Endodermal cell (in vitro differentiated cells): ENCODE measurements at places on chromosomes 6 and 20.

- no peak for DNase-seq
Observed at GRCh38 chr6:149046822-149047246, 270.7 kb upstream of the TAB2 start.

DNA sequence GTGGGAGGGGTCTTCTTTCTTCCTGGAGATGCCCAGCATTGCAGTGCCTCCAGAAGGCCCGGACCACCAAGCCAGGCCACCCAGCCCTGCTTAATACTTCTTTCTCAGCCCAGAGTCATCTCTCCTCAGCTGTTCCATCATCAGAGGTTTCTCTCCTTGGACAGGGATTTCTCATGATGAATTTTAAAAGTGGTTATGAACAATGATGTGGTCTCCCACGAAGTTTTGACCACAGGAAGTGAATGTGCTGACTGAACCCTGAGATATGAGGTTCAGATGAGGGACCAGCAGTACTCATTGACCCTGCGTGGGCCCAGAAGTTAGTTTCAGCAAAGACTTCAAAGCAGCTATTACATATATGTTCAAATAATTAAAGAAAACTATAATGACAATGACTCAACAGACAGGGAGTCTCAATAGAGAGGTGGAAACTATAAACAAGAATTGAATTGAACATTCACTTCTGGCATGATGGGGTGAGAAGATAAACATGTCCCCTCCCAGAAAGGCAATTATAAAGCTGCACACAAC lies 114.5 kb upstream of the SLC22A16 start:
- no peak for DNase-seq

DNA sequence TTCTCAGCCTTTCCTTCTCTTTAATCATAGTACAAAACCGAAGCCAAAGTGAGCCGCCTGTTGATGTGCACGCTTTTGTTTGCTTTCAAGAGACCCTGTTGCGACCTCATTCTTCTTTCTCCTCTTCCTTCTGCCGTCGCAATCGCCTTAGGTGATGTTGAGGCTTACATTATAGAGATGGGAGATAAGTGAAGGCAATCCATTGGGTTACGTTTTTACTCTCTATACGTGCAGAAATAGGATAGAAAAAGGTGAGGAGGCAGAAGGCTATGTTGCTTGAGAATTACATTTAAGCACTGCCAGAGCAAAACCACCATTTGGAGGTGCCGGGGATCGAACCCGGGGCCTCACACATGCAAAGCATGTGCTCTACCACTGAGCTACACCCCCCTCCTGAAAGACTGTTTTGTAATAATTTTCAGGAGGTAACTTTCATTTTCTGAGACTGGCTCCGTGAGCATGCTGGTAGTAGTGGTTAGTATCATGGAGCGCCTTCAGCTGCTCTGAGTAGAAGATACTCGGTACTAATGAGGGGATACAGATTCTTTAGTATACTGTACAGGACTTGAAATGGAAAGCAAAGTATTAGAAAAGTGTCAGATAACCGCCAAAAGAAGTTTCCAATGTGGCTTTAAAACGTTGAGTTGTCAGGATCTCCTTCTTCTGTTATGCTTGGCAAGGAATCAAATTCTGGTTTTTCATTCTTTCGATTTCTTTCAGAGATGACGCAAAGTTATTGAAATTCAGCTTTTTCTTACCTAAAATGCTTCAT lies 165.6 kb downstream of the TRIM27 start:
- DNase-seq = peak; percentile 92

GRCh38 chr6:140276133-140276532 lies 901.7 kb upstream of the CITED2 start:
- no peak for DNase-seq

DNA sequence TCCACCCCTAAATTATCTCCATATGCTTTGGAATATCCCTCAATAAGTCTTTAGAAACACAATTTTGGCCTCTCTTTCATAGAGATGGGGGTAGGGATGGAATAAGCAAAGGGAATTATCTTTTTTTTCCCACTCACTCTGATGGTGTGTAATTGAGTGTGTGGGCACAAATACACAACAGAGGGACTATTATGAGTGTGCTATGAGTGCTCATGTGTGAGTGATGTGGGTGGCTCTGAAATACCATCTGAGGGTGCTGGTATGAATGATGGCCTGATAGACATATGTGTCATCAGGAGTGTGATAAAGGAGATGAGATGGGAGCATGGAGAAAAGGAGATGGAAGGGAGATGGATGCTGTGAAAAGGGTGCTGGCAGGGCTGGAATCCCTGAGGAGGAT lies 35.6 kb downstream of the GSS start:
- no peak for DNase-seq

GRCh38 chr6:88492824-88493223 lies 326.7 kb upstream of the CNR1 start:
- no peak for DNase-seq

GRCh38 chr6:35258336-35258735 lies 1.2 kb upstream of the ZNF76 start:
- DNase-seq = no peak

GRCh38 chr6:144653885-144654505 lies 368.9 kb downstream of the UTRN start:
- no peak for DNase-seq

DNA sequence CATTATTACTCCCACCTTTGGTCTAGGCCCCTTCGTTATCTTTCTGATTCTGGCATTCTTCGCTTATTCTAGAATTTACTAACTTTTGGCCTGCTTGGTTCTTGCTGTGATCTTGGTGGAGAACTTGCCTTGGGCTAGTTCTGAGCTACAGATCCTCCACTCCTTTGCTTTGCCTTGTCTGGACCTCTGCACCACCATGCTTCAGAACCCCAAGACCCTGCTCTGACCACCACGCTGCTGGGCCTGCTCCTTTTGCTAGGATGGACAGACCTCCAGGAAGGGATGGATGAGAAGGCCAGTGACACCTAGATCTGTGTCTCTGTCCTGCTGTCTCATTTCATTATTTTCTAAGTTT lies 30.4 kb upstream of the CCN2 start:
- no peak for DNase-seq

DNA sequence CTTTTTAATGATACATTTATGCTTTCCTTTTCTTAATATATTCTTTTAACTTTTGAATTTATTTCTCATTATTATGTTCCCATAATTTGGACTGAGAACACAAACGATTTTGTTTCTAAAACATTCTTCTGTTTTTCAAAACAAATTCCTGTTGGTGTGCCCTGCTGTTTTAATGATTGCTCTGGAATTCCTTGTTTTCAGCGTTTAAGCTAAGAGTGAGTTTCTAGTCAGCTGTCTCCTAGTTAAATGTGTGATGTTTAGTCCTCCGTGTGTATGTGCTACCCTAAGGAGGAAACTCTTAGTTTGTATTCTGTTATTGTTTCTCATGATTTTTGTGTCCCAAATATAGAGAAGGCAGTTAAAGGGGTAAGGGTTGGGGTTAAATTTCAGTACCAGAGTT lies 306.1 kb upstream of the RGS17 start:
- no peak for DNase-seq

GRCh38 chr6:30724906-30725667 lies 4.9 kb downstream of the TUBB start:
- DNase-seq = no peak

- no peak for DNase-seq
Observed at GRCh38 chr20:53950578-53950977, 119.8 kb downstream of the BCAS1 start.

- no peak for DNase-seq
Observed at GRCh38 chr20:1838556-1839279, 56.5 kb upstream of the SIRPA start.

DNA sequence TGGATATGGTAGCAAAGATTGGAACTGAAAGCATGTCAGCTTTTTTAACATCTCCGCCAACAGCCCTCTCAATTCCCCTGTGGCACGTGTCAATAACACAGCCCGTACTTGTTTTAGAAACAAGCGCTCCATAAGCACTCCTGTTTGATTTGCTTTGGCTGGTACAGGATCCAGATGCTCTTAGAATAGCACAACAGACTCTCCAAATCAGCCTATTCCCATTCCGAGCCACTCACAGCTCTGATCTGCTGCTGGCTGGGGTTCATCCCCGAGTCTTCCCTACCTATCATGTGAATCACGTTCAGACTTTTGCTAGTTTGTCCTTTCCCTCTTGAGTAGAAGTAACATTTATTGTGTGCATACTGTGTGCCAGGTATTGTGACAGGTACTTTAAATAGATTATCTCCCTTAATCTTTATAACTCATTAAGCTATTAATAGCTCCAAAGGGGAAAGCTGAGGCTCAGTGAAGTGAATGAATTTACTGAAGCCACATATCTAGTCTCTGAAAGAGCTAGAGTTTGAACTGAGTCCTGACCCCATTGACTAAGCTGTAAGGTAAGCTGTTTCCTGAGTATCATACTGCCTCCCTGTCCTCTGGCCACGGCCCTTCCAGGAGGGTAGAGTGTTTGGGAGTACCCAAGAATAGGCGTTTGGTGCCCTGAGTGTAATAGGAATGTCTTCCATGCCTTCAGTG lies 46.7 kb downstream of the RALY start:
- DNase-seq = no peak

DNA sequence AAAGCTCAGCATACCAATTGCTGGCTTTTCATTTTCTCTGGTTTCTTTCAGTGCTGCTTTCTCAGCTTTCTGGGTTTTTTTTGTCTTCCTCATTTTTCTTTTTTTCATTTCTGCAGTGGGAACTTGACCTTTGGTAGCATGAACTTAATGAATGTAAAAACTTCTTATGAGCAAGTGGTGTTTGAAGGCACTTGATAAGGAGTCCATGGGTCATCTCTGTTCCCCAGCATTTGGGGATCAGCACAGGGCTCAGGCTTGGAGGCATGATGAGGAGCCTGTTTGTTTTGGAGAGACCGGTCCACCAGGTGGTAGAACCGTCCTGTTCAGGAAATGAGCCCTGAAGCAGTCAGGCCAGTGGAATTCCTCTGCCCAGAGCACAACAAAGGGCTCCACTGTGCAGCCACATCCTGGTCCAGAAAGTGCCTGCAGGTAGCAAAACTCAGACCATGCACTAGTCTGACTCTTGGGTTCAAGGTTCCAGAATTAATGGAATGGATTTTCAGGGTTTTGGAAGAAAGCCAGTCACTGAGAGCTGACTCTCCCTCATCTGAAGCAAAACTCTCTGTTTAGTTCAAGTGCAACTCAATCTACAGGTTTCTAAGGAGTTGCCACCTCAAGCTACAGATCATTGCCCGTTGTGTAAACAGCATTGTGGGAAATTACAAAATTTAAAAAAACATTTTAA lies 52.3 kb upstream of the ADGRF1 start:
- DNase-seq = peak; percentile 57

DNA sequence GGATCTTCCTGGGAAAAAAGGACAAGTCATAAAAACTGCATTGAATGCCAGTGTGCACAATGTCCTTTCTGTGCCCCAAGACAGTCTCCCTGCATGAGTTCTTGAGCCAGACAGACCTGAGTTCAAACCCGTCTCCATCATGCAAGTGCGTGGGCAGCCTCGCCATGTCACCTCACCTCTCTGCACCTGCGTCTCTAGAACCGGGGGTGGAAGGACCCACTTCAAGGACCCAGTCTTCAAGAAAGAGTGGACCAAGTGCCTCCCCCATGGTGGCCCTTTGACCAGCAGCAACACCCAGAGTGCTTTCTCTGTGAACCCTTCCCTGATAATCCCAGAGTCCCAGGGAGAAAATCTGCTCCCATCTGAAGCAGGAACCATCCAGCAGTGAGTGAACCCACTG lies 23.5 kb upstream of the ANGPT4 start:
- peak; percentile 13 for DNase-seq

DNA sequence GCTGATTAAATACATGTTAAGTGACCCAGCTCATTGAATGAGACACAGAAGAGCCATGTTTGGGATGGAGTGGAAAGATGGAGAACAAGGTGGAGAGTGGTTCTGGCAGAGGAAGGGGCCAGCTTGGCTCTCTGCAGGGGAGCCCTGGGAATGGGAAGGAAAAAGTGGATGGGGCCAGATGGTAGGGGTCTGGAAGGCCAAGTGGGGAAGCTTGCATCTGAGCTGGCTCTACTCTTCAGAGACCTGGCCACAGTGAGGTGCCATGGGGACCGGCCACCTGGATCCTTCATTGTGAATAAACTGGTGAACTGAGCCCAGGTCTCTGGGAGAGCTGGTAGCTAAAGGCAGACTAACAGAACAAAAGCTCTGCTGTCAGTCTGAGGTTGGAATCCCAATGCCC lies 48.9 kb upstream of the SIRPA start:
- DNase-seq = no peak

GRCh38 chr6:155974359-155974758 lies 518.7 kb upstream of the NOX3 start:
- no peak for DNase-seq

GRCh38 chr6:162313922-162314660 lies 413.5 kb downstream of the PRKN start:
- DNase-seq = no peak

GRCh38 chr20:37980383-37980782 lies 52.9 kb downstream of the TTI1 start:
- DNase-seq = no peak

DNA sequence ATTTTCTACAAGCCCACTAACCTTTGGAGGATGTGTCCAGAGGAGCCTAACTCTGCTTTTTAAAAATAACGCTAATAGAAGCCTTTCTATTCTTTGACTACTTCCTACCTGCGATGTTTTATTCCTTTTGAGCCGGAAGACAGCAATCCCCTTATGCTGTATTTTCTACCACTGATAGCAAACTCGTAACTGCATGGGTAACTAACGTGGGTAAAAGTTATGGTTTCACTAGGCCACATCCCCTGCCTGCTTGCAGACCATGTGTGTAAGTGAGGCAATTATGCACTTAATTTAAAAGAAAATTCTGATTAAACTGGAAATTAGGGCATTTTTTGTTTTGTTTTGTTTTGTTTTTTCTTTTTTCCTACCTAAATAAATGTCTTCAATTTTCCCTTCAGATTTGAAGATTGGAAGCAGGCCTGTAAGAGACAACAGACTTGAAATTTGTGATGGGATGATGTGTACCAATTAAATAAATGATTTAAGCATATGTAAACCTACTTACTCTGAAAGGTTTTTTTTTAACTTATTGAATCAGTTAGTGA lies 931 bp downstream of the UFL1 start:
- no peak for DNase-seq

DNA sequence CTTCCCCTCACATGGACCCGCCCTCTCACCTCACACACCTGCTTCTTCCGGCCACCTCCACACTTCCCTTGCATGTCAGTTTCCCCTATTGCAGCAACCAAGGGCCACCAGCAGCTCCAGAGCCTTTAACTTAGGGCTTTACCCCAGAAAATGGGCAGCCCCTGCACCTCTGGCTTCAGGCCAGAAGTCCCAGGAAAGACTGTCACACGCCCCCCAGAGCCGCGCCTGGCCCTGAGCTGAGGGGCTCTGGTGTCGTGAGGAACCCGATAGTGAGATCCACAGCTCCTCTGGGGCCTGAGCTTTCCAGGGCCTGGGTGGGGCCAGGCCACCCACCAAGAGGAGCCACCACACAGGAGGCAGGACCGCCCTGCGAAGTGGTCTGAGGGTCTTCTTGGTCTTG lies 182.4 kb downstream of the DLL1 start:
- no peak for DNase-seq
